A549 treated with CpdA at 1 μM for 4 hours (cell line): ENCODE measurements at places on chromosomes 4 and X. TPM values are rescaled to one million over a fixed set of nuclear protein-coding genes. Genes with fewer than 3 reads are reported as not detected.

Gene PABPC1L2B
- total RNA-seq: not detected in 5 replicates

Gene ZFP92
- total RNA-seq: 0.41 to 0.73 TPM (median 0.56 TPM) in 5 replicates

Gene SMPX
- not detected in 5 replicates for total RNA-seq

Gene TLR10
- total RNA-seq: 0.05 to 0.15 TPM (median 0.07 TPM) in 4 of 5 replicates, not detected in the other

Gene MTTP
- 0.06 TPM in 1 of 5 replicates, not detected in the others for total RNA-seq

Gene CTAG1B
- not detected in 5 replicates for total RNA-seq
